T-cell (primary cell): ENCODE measurements at places on chromosomes 13 and 19.

DNA sequence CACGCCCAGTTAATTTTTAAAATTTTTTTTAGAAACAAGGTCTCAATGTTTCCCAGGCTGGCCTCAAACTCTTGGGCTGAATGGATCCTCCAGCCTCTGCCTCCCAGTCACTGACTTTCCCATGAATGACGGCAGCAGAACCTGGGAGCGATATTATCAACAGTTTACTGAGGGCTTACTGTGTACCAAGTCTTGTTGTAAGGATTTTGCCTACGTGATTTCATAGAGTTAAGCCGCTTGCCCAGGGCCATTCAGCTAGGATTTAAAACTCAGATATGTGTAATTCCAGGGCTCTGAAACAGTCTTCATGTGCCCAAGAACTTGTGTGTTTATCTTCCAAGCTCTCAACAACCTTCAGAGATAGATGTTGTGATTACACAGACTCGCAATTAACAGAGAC lies 6.0 kb upstream of the KXD1 start:
- no peak for DNase-seq

DNA sequence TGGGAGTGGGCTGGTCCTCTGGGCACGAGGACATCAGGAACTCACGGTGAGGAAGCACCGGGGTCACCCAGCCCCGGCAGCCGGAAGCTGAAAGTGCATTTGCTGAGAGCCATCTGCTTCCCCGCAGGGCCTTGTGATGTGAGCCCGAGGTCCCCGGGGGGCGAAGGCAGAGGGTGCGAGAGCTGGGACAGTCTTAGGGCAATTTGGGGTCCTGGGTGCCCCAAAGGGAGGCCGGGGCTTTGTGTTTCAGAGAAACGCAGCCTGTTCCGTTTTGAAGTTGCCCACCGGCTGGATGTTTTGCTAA lies 4.8 kb downstream of the F2RL3 start:
- no peak for DNase-seq

- no peak for DNase-seq
Measured at GRCh38 chr13:103403814-103404213, 337.6 kb upstream of the SLC10A2 start.

- no peak for DNase-seq
Measured at GRCh38 chr13:85174291-85174690, 624.9 kb downstream of the SLITRK6 start.

- peak; percentile 37 for DNase-seq
Measured at GRCh38 chr19:34220472-34221063, 33.8 kb upstream of the GARRE1 start.

- no peak for DNase-seq
Measured at GRCh38 chr13:48194379-48194754, 38.6 kb upstream of the ITM2B start.

DNA sequence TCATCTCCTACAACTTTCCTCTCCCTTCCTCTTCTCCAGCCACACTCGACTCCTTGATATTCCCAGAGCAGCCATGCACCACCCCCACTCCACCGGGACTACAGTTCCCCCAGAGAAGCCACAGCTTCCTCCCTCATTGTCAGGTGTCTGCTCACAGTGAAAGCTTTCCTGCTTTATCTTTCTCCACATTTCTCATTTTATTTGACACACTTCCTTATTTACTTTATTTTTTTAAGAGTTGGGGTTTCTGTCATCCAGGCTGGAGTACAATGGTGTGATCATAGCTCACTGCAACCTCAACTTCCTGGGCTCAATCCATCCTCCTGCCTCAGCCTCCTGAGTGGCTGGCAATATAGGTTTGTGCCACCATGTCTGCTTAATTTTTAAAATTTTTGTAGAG lies 464.6 kb downstream of the MYO16 start:
- DNase-seq = no peak

- DNase-seq = no peak
Measured at GRCh38 chr19:31303262-31303815, 45.9 kb downstream of the TSHZ3 start.

GRCh38 chr13:27526516-27526915 lies 76.2 kb upstream of the MTIF3 start:
- DNase-seq = no peak
